AML-193 (cell line): ENCODE measurements at places on chromosomes 11 and 22.
A peak's percentile ranks its signal among the peaks of the same experiment; 100 is the strongest.

- no peak for DNase-seq
These were observed 184.3 kb downstream of the C11orf87 start for GRCh38 chr11:109606256-109606655.

DNA sequence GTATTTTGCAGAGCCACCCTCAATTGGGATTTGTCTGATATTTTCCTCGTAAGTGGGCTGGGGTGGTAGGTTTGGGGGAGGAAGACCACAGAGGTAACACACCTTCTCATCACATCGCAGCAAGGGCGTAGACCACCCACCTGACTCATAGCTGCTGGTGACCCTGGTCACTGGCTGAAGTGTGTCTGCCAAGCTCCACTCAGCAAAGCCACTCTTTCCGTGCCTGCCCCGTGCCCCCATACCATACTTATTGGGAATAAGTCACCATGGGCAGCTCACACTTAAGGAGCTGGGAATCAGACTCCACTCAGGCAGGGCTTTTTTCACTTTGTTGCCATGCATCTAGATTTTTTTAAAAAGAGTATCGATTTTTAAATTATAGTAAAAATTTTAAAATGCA is 111.6 kb downstream of the PHF21B start:
- no peak for DNase-seq

DNA sequence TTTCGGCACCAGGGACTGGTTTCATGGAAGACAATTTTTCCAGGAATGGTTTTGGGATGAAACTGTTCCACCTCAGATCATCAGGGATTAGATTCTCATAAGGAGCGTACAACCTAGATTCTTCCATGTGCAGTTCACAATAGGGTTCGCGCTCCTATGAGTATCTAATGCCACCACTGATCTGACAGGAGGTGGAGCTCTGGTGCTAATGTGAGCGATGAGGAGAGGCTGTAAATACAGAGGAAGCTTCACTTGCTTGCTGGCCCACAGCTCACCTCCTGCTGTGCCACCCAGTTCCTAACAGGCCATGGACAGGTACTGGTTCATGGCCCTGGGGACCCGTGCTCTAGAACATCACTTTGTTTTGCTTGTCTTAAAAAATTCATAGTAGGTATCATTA is 41.8 kb upstream of the AMPD3 start:
- DNase-seq = peak; percentile 75

GRCh38 chr11:70220136-70220535 is 17.0 kb downstream of the FADD start:
- DNase-seq = peak; percentile 15

- DNase-seq = no peak
These were observed 37.8 kb upstream of the CELSR1 start for GRCh38 chr22:46574993-46575910.

- DNase-seq = no peak
These were observed 15.8 kb downstream of the MYEOV start for GRCh38 chr11:69309631-69310280.

DNA sequence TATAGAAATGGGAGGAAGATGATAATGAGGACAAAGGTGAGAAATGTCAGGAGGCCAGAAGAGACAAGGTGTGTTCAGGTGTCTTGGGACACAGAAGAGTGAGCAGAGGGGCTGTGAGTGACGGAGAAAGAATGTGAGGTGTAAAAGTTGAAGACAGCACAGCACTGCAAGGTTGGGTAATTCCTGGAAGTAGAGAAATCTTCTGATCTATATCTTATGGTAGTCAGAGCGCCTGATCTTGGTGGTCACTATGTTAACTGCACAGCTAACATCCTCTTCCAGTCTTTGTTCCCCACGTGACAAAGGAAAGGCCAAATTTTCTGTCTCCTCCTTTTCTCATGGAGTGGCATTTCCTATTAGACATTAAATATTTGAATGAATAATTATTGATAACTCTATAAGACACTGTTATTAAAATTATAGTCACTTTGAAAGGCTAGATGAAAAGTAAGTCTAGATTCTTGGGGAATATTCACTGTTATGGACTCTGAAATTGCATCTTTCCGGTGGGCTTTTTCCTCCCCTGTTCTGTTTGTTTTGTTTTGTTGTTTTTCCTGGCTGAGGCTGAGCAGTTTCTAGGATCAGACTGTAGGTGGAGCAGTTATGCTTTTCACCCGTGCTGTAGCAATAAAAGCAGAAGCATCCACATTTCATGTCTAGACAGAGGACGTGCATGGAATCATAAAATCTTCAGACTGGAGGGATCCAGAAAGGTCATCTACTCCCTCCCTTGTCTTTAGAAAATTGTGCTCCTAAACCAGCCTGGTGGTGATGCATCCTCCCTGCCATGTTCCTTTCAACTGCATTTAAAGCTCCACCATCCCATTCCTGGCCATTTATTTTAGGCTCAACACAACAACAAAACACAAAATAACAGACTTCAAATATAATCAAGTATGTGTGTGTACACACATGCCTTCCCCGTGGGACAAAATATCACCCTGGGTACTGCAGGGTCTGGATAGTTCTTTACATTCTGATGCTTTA is 26.6 kb downstream of the SC5D start:
- peak; percentile 63 for DNase-seq
